Stimulated activated CD8-positive, alpha-beta memory T cell treated with anti-CD3 and anti-CD28 coated beads, Interleukin-4, amount 100 ng/mL, for 1 hour (primary cell): ENCODE measurements at places on chromosomes 7 and 10.

DNA sequence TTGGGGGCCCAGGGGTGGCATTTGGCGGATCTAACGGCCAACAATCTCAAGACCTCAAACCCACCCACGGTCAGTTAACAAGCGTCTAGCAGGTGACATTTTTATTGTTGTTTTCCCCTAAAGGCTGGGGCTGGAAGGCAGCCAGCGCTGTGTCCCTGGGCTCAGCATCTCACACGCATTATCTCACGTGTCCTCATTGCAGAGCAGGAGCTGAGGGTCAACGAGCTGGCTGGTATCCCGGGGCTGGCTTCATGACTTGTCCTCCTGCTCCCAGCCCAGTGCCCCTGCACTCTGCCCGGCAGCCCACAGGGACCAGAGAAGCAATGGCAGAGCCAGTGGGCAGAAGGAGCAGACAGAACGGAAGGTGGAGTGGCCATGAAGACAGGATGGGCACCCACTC is 54.4 kb upstream of the TMEM273 start:
- no peak for DNase-seq

DNA sequence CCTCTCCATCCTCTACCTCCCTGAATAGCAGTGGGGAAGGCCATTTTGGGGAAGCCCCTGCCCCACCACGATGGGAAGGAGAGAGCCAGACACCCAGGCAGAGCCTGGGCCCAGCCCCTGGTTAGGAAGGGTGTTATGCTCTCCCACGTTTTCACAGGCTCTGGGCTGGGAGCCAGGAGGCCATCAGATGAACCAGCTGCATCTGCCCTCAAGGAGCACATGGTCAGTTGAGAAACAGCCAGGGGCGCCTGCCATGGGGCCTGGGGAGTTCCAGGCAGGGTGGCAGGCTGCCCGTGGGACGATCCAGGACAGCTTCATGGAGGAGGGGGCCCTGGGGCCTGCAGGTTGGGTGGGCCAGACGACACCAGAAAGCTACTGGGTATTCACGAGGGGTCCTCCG is 47.5 kb downstream of the CAMK2B start:
- DNase-seq: no peak

DNA sequence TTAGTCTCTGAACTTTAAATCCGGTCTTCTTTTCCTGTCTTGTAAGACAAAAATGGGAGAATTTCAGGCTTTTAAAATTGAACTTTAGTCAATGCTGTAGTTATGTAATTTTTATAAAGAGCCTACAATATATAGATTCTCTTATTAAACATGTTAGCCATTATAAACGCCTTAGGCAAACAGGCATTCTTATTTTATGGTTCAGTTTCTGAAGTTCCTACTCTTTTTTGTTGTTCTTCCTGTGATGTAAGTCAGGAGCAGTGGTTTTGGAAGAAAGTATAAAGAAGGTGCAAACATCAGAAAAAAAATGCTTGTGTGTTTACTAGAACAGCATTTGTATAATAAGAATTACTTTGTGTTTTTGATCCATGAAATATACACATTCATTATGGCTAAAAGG is 41.6 kb downstream of the BICC1 start:
- no peak for DNase-seq

DNA sequence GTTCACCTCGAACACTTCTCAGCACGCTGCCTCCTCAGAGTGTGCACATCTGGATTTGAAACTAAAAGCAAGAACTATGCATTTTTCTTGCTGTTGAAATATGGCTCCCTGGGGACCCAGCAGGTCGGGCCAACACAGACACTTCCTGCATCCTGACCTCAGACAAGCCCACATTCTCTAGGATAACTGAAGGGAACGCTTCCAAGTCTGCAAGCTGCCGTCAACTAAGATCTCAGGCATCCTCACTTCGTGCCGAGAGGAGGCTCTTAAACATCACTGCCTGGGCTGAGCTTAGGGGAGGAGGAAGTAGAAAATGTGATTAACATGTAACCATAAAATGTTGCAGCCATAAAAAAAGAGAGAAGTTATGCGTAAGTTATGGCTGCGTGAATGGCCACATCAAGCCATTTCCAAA is 65.5 kb downstream of the PYROXD2 start:
- no peak for DNase-seq

DNA sequence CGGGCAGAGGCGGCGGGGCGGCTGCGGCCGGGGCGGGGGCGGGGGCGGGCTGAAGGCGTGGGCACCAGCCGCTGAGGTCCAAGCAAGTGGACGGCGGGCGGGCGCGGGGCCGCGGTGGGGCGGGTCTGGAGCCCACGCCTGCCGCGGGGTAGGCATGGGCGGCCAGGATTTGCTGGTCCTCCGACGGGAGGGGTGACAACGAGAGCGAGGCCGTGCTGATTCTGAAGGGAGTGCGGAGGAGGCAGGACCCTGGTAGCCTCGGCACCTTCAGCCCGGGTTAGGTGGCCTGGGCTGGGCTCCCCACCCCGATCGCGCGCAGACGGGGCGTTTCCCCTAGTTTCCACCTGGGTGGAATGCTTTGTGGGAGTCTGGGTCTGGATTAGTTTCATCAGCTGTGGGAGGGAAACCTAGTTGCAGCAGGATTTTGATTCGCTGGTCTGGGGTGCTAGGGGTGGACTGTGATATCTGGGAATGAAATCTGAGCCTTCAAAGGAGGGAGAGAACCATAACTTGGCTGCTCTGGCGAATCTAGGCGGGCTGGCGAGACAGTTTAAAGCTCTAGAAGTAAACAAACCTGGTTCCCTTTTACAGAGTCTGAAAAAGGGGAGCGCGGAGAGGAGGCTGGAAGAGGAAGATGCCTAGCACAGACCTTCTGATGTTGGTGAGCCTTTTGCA is 609 bp downstream of the SGPL1 start:
- no peak for DNase-seq

- no peak for DNase-seq
These were observed 11.1 kb downstream of the PTPN12 start for GRCh38 chr7:77548206-77548605.

DNA sequence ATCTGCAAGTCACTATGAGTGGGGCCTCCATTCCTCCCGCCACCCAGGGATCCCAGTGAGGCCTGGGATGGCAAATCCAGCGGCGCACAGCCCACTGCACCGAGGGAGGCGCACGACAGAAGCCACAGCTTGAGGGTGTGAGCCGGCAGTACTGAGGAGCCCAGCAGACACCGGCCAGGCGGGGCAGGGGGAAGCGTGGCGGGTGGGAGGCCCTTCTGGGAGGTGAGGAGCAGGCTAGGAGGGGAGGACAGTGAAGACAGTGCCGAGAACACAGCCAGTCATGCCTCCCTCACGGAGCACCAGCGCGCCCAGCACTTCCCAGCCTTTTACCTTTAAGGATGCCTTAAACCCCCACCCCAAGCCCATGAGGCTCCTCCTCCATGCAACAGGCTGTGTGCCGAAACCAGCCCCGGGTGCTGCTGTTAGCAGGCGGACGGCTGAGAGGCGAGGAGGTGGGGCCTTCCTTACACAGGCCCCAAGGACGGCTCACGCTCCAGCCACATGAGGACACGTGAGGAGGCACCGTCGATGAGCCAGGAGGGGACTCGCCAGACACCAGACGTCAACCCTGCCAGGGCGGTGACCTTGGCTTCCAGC is 258.5 kb downstream of the PTPRN2 start:
- DNase-seq: no peak

DNA sequence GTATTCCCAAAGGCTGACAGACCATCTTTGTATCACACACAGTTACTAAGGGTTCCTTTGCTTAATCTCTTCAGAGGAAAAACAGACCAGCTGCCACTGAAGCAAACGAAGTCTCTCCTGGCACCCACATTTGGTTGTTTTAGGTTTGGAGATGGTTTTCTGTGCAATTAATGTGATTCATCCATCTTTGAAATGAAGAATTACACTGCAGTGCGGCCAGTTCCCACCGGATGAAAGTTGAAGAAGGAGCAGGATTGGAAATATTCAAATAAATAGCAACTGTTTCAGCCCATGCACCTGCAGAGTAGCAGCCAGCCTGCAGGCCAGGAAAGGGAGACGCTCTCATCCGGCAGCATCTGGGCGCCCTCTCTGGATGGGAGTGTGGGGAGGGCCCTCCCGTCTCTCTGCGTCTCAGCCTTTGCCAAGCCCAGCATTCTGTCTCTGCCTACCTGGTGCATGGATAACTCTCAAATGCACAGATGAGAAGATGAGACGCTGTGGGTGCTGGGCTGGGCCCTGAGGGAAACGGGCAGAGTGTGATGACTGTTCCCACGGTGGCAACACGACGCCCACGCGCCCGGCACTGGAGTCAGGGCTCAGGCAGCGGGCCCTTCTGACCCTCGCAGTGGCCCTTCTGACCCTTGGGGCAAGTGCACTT is 214.0 kb downstream of the PTPRN2 start:
- DNase-seq: no peak

GRCh38 chr10:57624856-57625592 is 642.7 kb downstream of the IPMK start:
- no peak for DNase-seq

- no peak for DNase-seq
These were observed 106.9 kb downstream of the TCERG1L start for GRCh38 chr10:131204406-131205152.

DNA sequence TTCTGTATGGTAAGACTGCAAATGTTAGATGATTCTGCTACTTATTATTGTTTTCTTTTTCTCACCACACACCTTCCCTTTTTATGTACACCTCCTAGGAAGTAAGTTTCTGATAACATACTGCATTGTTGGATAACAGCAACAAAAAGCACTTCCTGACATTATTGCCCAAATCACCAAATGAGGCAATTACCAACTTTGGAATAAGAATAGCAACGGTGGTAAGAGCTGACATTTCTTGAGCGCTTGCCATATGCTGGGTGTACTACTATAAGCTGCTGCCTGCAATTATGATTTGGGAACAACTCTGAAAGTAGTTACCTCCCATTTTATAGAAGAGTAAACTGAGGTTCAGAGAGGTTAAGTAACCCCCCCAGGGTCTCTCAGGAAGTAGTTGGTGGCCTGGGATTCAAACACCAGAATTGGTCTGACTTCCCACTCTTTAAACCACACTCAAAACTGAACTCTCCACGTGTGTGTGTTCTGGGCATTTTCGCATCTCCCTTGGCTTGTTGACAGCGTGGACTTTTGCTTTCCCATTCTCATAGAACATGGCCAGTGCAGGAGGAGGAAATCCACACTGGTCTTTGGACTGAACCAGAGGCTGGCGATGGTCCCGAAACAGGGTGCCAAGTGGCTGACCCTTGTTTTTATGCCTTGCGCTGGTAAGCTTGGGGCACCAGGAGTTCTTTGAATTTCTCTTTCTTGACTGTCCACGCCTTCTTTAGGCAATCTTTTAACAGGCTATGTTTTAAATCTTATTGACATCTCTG is 71.4 kb downstream of the TCF7L2 start:
- no peak for DNase-seq

- no peak for DNase-seq
These were observed 8.6 kb upstream of the RFC2 start for GRCh38 chr7:74262639-74263398.
